ENCODE measurements at places on chromosomes 4 and X.

GRCh38 chr4:119321921-119322687 is at the start of gene FABP2:
Gene FABP2, minus strand, starts transcription at chr4:119322138. Its CDS starts 36 bp downstream, at chr4:119322102.
- DNase-seq: no peak

DNA sequence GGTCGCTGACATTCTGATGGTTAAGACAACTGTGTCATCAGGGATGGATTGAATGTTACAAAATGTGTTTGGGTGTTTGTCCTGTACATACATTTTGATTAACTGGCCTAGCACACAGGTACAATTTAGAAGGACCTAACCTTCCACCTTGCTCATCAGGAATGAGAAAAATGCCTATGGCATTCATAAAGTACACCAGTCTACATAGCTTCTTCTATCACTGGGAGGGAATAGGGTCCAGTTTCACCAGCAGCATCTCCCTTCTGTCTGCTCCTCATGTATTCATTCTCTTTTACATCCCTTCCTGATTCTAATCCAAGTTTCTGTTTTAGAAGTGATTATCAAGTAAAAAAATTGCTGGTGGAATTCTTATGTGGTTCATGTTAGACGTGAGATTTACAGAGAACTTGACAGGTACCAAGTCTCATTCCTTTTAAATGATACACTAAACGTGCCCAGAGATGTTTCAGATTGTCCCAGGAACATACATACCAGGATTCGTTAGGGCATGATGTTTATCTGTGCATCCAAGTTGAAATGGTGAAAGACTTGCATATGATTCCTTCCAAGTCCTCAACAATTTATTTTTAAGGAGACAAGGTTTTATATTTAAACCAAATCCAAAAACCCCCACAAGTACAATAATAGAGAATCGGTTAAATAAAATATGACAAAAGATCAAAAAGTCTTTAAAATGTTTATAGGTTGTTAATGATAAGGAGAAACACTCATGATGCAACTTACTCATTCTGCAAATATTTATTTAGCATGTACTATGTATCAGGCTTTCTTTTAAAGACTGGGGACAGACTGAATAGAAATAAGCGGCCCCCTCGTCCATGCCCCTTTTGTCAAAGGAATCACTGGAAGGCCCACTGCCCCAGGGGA is 359.1 kb downstream of the ZNF674 start:
- no peak for DNase-seq

DNA sequence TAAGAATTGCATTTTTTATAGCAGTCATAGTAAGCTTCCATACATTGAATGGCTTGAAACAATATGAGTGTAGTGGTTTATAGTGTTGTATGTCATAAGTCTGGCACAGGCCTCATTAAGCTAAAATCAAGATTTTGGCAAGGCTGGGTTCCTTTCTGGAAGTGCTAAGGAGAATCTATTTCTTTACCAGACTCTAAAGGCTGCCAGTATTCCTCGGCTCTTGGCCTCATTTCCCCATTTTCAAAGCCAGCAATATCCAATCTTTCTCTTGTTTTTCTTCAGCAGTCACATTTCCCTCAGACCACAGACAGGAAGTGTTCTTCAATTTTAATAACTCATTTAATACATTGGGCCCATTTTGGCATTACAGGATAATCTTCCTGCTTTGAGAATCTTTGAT is 1155.5 kb upstream of the PABPC4L start:
- DNase-seq: no peak

DNA sequence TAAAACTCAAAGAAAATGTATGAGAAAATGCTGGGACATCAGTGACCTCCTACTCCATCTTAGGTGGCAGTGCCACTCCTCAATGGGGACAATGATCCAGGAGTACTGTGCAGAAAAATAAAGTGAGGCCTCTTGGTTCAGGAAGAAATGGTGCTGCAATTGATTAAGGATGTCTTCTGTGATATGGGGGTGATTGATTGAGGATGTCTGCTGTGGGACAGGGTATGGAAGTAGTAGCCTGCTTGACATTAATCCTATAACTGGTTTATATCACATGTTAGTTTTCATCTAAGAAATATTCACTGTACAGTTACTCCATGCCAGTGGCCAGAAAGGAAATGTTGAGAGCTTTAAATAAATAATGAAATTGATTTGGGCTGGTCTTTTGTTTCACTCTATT is 20.5 kb downstream of the OTOP1 start:
- DNase-seq: no peak

DNA sequence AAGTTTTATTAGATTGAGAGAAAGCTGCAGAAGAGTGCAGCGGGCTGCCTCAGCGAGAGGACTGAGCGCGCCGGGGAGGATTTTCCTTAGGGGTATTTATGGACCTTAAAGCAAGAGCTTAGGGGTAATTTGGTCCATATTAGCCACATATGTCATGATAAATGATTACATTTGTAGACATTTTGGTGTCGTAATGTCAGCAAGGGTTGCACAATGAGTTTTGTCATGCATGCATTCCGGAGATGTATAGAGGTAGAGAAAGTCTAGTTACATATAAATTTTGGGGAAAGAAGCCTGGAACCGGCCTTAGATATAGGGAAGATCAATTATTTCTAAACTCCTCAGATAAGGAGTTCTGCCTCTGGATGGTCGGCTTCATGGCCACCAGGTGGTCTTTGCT is 10.0 kb downstream of the MGST2 start:
- no peak for DNase-seq
